Esophagus squamous epithelium (tissue), 5 donors: ENCODE measurements at places on chromosomes 1 and 21.

- no peak for DNase-seq
Observed at GRCh38 chr1:10511494-10511885, 36.7 kb downstream of the PEX14 start.

DNA sequence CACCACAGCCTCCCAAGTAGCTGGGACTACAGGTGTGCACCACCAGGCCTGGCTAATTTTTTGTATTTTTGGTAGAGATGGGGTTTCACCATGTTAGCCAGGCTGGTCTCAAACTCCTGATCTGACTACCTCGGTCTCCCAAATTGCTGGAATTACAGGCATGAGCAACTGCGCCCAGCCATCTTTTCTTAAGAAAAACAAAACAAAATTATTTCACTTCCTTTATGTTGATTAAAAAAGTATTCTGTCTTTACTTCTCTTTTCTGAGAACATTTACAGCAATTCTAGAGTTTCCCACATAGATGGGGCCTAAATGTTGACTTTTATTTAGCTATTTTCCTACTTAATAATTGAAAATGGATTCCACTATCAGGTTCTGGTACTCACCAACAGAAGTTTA, 17.3 kb upstream of the TMEM183A start:
- no peak for DNase-seq

DNA sequence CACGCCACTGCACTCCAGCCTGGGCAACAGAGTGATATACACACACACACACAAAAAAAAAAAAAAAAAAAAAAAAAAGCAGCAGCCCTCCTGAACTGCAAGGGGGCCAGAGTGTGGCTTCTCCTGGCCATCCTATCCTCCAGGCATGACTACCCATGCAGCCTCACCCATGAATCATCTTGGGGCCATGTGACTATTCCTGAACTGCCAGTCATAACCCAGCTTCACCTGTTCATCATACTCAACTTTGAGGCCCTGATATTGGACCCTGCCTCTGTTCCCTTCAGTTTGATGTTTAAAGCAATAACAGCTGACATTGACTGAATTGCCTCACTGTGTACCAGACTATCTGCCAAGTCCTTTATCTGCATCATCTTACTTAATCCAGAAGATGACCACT, 2.8 kb upstream of the HPCAL4 start:
- no peak for DNase-seq

DNA sequence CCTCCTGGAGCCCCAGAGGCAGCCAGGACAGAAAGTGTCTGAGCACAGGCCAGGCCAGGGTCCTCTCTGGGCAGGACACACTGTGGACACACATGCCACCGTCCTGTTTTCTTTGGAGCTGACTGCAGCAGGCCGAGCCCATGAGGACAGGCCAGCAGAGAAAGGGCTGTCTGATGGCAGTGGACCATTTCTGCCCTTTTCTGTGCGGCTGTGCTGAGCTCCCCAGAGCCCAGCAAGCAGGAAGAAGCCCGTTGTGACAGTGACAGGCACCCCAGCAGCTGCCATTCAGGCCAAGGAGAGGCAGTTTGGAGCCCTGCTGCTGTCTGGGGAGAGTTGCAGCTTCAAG, 115.8 kb upstream of the ARHGEF16 start:
- DNase-seq, result no peak

DNA sequence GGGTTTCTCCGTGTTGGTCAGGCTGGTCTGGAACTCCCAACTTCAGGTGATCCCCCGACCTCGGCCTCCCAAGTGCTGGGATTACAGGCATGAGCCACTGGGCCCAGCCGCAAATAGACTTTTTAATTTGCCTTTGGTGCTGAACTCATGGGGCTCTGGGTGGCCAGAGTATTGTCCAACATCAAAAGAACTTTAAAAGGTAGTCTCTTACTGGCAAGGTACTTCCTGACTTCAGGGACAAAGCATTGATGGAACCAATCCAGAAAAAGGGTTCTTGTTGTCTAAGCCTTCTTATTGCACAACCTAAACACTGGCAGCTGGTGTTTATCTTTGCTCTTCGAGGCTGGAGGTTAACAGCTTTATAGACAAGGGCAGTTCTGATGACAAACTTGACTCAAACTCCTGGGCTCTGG, 3.8 kb upstream of the KTI12 start:
- no peak for DNase-seq
